ENCODE measurements at places on chromosomes 12 and 14.

DNA sequence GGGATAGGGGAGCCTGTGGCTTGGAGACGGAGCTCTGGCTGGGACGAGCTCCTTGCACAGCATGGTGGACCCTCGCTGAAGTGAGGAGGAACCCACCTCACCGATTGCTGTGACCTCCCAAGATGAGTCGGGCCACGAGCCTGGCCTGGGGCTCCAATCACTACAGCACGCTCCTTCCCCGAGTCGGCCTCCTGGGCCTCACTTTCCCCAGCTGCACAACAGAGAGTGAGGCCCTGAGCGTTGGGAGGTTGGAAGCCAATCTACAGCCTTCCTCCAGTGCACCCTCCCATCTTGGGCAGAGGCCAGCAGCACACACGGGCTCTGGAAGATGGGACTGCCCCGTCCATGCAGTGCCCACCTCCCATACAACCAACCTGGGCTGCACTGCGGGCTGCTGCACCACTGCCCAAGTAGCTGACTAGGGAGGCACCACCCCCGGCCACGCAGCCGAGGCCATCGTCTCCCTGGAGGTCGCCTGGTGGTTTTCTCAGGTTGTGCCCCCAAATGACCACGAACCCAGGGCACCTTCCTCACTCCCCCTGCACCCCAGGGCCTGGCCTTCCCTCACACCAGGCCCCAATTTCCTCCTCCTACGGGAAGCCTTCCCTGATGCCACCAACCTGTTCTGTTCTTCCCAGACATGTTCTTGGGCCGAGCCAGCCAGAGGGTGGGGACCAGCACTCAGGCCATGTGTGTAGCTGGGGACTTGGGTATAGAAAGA, 152.3 kb upstream of the C14orf180 start:
- no peak for DNase-seq

DNA sequence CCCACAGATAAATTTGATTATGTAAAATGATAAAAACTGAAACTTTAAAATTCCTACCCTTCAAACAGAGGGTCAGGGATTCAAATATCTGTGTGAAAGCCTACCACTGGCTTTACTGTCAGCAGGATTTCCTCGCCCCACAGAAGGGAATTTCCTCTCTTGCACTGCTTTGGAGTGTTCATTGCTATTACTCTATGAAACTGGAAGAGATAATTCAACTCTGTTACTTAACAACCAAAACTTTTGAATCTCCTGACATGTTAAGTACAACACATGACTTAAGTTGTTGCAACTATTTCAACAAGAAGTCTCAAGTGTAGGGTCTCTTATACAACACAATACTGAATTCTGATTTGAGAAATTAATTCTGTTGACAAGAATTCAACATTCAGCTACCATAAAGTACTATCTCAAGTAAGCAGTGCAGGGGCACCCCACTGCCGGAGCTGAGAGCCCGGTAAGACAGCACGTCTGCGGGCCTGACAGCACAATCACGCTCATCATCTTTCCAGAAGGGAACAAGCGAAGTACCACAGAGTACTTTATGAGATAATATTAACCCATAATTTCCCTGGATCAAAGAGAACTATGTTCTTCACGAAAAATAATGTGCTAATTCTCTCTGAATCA, 22.9 kb downstream of the DICER1 start:
- no peak for DNase-seq

DNA sequence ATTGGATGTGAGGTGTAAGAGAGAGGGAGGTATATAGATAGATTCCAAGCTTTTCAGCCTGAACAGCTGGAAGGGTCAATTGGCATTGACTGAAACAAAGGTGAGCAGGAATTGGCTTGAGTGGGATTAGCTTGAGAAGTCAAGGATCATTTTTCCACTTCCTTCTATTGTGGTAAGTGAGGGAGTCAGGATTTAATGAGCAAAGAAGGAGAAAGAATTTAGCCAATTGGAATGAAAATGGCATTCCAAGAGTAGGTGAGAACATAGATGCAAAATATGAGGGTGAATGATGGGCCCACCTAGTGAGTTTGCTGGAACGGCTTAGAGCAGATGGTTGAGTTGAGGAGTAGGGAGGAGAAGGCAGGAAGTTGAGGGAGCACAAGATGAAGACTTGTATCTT, 56.5 kb upstream of the ETV6 start:
- DNase-seq: no peak

DNA sequence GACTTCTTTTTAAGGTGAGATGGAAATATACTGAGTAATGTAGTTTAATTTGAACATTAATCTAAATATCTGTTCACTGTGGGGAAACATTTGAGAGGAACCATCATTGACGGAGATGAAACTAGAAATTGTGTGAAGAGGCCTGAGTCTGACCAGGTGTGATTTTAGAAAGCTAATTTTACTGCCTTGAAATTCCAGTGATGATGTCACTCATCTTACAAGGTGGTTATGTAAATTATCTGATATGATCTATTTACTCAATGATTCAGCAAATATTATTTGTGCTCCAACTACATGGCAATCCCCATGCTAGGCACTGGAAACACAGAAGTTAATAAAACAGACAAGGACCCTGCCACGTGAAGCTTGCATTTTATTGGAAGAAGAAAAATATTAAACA, 435.7 kb upstream of the DCN start:
- no peak for DNase-seq

DNA sequence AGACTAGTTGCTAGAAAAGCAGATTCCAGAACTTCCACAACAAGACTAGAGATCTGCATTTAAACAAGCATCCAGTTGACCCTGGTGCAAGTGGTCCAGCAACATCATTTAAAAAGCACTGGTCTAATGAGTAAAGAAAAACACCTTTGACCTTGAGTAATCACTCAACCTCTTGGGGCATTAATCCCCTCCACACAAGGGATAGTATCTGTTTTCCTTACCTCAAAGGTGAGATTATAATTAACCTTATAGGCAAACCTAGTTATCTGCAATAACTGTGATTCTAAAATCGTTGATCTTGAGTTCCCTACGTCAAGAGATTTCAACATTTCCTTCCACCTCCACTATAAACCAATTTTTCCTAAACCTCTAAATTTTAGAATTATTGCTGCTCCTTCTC, 1.1 kb downstream of the KDM5A start:
- DNase-seq: no peak

DNA sequence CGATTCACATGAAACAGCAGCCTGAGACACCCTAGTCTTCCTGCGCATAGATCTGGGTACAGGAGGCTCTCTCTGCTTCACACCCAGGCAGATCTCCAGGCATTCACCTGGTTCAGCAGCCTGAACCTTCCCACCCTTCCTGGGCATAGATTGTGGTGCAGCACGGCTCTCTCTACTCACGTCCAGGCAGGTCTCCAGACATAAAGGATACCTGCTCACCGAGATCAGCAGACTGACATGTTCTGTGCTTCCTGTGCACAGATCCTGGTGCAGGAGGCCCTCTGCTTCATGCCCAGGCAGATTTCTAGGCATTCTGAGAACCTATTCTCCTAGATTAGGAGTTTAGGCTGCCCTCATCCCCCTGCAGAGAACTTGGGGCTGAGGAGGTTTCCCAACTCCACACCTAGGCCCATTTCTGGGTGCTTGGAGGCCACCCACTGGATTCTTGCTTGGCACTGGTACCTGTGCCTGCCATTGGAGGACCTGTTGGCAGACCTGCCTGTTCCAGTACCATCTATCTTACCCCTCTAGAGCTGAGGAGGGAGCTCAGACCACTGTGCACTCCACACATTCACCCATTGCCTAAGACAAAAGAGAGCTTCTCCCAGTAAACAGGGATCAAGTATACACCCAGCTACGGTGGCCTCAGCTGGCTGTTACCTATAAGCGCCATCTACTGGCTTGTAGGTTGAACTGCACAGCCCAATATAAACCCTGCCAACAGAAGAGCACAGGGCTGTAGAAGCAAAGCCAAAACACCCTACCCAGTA, 28.0 kb upstream of the GARIN6 start:
- no peak for DNase-seq

DNA sequence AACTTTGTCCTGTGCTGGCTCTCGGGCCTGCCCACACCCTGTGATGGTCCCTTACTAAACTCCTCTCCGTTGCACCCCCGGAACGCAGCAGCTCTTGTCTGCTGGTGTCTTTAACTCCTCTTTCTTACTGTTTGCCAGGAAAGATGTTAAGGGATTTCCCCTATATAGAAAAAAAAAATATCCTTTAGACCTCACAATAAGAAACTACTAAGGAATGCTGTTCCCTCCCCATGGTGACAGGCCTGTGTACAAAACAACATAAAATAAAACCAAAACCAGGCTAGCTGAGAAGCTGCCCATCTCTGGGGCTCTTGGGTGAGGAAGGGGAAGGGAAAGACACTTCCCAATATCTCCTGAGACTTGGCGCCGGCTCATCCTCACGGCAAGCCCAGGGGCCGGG, 95.4 kb downstream of the CHGA start:
- DNase-seq: no peak

DNA sequence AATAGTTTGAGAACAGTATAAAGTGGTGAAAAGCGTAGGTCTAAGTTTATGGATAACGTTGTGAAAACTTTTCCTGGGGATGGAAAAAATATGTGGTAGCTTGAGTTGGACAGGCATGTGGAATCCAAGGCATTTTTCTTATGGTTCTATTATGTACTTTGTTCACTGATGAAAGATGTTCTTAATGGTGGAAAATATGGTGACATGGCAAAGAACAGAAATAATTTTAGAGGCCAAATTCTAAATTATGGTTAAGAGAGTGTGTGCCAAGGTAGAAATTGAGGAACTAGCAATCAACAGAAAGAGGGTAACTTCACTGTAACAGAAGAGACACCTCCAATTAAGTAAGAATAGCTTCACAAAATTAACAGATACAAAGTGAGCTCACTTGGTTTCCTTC, 427.8 kb downstream of the SLC6A15 start:
- no peak for DNase-seq

GRCh38 chr14:100587086-100587762, at the start of gene BEGAIN:
Gene BEGAIN, minus strand, starts transcription at chr14:100587417. Its CDS starts 127 bp downstream, at chr14:100587290.
- no peak for DNase-seq

- no peak for DNase-seq
These were observed 340.6 kb downstream of the SEC23A start for GRCh38 chr14:38762426-38762825.

- DNase-seq: no peak
These were observed 7.3 kb downstream of the KRT83 start for GRCh38 chr12:52313926-52314325.

DNA sequence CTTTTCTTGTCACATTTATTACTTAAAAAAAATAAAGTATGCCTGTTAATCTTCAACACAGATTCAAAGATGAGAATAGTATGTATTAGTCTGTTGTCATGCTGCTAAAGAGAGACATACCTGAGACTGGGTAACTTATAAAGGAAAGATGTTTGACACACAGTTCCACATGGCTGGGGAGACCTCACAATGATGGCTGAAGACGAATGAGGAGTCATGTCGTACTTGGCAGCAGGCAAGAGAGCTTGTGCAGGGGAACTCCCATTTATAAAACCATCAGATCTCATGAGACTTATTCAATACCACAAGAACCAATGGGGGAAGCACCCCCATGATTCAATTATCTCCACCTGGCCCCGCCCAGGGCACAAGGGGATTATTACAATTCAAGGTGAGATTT, 335.9 kb upstream of the GARIN2 start:
- no peak for DNase-seq

GRCh38 chr12:1553987-1554982, 40.1 kb downstream of the FBXL14 start:
- DNase-seq: no peak

- no peak for DNase-seq
These were observed 117.6 kb upstream of the PWP1 start for GRCh38 chr12:107567876-107568619.

- DNase-seq: no peak
These were observed 15.8 kb upstream of the HVCN1 start for GRCh38 chr12:110704750-110705149.

Measured in G401 (cell line).